ENCODE measurements at places on chromosomes 7 and 10.

DNA sequence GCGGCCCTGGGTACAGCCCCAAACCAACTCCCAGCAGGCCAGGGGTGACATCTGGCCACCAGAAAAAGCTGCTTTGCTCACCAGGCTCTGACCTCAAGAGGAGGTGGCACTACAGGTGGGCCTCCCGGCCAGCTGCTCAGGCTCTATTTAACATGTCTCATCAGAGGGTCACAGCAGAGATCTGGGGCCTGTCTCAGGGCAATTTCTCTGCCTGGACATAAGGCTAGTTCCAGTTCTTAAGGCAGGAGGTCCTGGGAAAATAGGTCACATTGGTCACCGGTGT is 88.6 kb downstream of the GFRA1 start:
- DNase-seq: no peak

DNA sequence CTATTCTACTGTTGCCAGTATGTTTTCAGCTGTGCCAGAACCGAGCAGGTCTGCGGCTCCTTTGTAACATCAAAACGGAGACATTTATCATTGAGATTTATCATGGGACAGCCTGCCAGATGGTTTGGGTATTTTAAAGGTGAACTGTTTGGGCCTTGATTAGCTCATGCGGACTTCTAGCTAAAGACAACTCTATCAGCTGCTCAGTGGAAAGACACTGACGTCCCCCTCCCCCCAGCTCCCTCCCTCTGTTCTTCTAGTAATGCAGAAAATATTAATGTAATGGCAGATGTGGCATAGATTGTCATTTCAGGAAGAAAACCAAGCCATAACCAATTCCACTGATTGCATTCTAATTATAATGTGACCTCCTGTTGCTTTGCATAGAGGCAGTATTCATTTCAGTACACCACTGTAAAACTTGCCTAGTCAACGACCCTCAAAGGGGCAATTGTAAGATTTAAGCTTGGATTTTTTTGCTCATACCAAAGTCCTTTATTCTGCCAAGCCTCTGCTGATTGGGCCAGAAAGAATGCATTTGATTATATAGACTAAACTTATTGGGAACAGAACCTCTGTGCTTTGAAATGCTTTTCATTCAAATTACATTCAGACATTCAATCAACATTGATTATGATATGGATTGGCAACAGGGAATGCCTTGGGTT is 966.8 kb downstream of the LRMDA start:
- no peak for DNase-seq

DNA sequence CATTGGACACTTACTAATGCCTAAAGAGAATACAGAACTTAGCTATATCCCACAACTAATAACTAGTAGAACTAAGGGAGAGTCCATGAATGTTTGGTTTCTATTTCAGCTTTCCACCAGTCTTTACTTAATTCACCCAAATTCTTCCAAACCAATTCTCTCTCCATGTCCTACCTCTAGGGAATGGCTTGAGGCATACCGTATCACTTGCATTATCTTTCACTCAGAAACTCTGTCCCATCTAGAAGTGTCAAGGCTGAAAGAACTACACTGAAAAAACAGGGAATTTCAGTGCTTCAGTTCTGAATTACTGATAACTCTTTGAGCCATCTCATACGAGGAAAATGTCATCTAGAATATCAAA is 758 bp downstream of the TMEM168 start:
- DNase-seq: no peak

GRCh38 chr7:55546814-55547213 is 25.5 kb downstream of the VOPP1 start:
- DNase-seq: peak; percentile 45

- no peak for DNase-seq
These were observed 198.2 kb upstream of the GNAI1 start for GRCh38 chr7:79936281-79936983.

DNA sequence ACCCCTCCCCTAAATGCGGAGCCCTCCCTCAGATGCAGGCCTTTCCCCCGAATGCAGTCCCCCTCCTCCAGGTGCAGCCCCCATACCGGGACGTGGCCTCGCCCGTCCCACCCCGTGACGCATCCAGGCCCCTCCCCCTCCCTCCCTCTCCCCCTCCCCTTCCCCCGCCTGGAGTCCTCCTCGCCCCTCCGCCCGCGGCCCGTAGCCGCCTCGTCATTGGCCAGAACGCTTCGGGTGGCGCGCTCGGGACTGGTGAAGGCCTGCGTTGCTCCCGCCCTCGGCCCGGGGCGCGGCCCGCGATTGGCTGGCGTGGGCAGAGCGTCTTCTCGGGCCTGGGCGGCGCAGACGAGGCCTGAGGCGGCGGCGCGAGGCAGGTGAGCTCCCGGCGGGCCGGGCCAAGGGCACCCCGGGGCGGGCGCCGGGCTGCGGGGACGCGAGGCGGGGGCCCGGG is 16.0 kb upstream of the SUN1 start:
- DNase-seq: peak; percentile 84

- DNase-seq: no peak
These were observed 29.2 kb upstream of the ZNRF2 start for GRCh38 chr7:30255064-30255769.

DNA sequence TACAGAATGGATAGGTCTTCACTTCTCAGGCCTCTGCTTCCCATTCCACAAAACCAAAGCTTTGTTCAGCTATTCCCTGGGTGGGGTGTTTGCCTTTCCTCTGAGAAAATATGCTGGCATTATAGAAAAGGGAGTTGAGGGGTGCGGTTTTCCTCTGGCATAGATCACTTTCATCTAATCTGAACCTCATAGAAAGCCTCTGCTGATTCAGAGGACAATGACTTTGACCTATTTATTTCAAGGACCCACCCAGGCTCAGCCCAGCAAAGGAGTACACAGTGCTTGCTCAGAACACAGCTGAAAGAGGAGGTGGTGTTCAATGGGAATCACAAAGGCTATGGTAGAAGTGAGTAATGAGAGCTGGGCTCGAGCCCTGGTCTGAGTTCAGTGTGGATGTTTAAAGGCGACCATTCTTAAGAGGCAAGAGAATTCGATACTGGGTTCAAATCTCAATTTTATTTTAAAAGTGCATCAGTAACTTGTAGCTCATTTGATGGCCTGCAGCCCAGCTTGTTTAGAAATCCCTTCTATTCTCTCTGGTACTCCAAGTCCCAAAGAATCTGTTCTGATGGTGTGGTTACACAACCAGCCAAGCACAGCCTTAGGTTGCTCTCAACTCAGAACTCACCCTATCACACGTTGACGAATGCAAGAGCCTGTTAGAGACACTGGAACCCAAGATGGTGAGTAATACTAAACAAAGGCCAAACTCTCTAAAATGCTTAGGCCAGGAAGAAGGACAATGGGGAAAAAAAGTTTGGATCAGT is 1012.8 kb downstream of the LRMDA start:
- DNase-seq: no peak

- DNase-seq: no peak
These were observed 36.6 kb downstream of the RASGEF1A start for GRCh38 chr10:43230101-43230908.

DNA sequence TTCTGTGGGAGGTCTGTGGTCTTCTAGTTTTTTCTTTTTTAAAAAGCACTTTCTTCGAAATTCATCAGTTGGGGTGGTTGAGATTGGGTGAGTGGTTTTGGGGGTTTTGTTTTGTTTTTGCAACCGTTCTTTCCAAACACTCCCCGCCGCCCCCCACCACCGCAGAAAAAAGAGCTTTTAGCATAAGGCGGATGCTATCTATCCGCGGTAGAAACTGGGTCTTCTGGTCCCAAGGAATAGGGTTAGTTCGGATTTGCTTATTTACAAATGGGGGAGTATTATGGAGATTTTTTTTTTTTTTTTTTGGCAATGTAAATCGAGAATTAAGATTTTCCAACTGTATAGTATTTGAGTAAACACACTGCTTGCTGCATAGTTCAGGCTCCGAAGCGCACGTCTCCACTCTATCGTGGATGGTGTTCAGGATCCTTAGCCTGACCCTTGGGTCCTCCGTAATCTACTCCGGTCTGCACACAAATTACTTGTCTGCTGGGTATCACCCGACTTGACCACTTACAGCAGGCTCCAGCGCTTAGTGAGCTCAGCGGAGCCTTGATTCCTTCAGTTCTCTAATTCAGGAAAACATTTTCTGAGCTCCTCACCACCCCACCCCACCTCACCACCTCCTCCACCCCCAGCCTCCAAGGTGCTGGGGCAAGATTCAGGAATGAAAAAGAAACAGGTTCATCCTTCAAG is 757 bp upstream of the NRCAM start:
- DNase-seq: no peak

DNA sequence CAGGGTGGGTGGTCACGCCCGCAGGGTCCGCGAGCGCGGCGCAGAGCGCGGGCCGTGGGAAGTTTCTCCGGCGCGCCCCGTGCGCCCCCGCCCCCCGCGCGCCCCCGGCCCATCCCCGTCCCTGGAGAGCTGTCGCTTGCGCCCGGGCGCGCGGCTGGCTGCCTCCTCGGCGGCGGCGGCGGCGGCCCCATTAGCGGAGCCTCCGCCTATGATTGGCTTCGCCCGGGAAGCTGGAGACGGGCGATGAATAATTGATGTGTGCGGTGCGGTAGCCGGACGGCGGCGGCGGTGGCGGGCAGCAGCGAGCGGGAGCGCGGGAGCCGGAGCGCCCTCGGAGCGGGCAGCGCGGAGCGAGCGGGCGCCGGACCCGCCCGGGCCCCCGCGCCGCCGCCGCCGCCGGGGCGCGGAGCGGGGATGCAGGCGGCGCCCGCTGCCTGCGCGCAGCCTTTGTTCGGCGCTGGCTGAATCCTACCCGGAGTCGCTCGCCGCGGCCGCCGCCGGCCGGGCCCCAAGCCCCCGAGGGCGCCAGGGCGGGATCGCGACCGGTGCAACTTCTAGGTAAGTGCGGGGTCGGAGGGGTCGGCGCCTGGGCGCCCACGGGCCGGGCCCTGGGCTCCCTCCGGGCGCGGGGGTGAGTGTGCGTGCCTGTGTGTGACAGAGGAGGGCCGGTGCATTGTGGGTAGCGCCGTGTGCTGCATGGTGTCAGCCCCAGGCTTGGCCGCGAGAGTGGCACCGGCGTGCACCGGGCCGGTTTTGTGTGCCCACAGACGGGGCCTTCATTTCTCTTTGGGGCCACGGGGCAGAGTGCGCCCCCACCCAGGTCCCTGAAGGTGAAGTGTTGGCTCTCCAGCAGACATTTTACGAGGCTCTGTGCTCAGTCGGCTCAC is 103.8 kb upstream of the PPIF start:
- no peak for DNase-seq

GRCh38 chr10:70558871-70559810 is 43.4 kb downstream of the PRF1 start:
- no peak for DNase-seq

DNA sequence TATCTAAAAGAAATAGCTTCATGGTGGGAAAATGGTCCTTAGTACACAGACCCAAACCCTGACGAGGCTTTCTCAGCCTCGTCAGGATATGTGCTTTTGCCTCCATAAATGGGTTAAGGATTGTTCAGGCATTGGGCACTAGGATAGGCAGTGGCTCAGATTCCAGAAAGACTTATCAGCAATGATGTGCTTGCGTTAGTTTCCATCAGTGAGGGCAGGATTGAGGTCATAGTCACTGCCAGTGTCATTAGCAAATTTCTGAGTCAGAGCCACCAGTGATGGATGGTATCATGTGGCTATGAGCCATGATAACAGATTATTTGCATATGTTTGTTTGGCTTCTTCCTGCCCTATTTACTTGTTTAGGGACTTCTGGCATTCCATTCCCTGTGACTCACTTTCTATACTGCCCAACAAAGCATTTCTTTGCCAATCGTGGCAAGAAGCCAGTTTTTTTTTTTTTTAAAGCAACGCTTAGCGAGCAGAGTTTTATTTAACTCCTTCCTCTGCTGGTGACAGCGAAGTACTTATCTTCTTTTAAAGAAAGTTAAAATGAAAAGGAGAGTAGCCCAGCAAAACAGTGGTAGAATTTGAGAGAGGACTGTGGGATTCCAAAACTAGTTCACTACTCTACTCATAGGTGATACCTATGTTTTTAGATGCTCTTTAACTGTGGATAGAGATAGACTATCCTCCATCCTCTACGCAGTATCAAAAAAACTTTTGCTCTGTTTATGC is 44.4 kb downstream of the MYPN start:
- peak; percentile 96 for DNase-seq

- no peak for DNase-seq
These were observed 566.1 kb upstream of the GALNT17 start for GRCh38 chr7:70565721-70566370.

DNA sequence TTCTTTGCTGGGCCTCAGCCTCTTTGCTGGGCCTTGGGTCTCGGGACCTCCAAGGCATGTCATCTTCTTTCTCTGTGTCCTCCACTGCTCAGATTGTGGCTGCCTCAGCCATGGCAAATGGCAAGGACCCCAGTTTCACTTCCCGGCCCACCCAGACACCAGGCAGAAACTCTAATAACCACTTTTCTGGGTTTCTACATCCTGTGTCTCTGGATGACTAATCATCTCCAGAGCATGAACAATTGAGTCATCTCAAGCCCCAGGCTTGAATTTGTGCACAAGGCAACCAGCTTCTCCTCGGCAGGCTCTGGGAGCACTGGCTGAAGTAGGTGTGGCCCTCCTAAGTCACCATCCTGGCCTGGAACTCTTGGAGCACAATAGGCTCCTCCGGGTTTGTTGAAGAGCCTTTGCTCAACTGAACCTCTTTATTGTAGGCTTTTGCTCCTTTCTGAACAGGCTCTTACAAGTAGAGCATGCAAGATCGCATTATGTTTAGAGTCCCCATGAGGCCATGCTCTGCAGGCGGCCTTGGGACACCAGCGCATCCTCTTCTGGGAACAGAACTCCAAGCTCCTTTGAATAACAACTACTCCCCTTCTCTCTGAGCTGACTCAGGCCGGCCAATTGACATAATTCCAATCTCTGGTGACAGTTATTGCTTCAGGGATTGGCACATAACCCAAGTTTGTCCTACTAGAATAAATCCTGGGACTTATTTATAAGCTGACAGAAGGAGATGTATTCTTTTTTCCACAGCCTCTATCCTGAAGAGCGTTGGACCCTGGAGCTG is 218.1 kb downstream of the WDR11 start:
- DNase-seq: no peak

DNA sequence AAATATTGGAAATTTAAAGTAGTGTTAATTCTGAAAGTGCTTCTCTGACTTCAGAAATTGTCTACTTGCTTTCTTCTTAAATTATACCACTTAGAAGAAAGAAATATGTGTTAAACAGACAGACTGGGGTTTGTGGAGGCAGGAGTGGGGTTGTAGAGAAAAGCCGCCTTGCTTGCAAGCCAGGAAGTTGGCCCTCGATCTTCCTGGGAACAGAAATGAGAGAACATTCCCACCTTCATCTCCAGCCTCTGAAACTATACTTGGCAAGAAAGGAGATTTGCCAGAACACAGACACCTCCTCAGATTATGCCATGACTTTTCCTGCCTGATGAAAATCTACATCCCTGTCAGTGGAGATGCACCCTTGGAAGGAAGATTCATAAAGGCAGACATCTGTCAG is 171.2 kb upstream of the CHRM2 start:
- DNase-seq: no peak
